ENCODE measurements at places on chromosomes 4 and X.

DNA sequence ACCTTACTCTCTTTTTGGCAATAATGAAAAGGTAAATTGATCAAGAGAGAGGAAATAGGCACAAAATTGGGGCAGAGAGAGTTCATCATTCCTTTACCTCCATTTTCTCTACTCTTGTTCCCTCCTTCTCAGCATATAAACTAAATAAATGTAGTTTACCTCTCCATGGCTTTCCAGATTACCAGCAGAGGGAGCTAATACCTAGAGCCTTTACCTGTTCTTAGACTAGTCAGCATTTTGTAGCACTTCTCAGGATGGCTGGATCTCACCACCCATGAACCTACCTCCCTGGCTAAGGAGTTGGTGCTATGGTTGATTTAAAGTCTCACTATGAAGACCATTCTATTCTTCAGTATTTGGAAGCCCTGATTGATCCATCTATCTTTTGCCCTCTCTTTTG, 15.7 kb downstream of the OFD1 start:
- no peak for DNase-seq

GRCh38 chrX:49878128-49878833, 1.0 kb upstream of the USP27X start:
- DNase-seq = peak; percentile 3

DNA sequence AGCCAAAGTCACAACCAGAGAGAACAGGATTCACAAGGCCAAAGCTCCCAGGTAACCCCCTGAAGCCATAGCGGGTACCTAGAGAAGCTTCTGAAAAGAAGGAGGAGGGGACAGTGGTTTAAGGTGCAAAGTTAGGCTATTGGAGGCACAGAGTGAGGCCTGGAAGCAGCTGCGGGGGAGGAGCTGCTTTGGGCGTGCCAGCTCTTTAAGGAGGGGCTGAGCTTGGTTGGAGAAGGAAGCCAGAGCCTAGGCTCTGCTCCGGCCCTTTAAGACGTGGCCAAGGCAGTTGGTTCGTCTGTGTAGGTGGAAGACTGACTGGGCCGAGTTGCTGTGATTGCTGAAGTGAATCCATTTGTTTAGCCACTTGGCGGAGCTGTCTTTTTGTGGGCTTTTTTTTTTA, 1.5 kb downstream of the KLF8 start:
- no peak for DNase-seq

GRCh38 chr4:77124576-77124975, 32.4 kb upstream of the CCNG2 start:
- no peak for DNase-seq

DNA sequence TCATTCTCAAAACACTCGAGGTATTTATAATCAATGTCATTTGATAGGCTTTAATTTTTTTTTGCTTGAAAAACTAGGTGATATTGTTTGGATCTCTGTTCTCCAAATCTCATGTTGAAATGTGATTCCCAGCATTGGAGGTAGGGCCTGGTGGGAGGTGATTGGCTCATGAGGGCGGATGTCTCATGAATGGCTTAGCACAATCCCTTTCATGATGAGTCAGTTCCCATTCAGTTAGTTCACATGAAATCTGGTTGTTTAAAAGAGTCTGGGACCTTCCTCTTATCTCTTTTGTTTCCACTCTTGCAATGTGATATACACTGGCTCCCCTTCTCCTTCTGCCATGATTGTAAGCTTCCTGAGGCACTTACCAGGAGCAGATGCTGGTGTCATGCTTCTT, 638.7 kb downstream of the DMD start:
- no peak for DNase-seq

DNA sequence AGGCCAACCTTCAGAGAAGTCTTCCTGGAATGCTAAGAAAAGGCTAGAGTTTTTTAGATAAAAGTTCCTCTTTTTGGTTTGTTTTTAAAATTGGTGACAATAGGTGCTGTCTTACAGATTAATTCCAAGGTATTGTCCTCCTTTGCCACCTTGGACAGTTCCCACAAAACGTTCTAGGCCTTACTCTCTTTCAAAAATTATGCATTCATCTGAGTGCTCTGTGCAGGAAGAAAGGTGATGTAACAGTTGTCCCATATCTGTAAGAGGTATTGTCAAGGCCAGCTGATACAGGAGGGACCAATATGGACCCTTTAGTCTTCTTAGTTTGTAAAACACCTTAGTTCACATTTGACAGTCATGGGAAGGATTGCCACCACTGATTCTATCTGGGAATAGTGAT, 15.9 kb upstream of the CXCL5 start:
- DNase-seq = no peak

DNA sequence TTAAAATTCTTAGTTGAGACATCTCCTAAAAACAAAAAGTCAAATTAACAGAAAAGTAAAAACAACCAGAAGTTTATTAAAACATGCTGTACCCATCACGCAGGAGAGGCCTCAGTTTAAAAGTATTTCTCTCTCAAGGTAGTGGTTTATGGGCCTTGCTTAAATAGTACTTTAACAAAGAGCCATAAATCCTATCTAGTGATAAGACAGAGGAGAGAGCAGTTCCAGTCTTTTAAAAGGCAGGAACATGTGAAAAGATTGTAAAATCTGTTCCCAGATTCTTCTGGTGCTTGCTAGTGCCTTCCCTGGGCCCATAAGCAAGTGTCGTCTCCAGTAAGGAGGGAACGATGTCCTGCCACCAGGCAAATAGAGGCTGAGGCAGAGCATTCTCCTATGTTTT, 476.3 kb upstream of the ADGRL3 start:
- no peak for DNase-seq

DNA sequence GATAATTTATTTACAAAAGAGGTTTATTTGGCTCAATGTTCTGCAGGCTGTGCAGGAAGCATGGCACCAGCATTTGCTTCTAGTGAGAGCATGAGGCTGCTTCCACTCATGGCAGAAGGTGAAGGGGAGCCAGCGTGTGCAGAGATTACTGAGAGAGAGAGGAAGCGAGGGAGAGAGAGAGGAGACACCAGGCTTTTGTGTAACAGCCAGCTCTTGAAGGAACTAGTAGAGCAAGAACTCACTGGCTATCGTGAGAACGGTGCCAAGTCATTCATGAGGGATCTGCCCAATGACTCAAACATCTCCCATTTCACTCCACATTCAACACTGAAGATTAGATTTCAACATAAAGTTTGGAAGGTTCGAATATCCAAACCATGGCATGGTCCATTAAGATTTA, 12.7 kb downstream of the GUCY1A1 start:
- no peak for DNase-seq

GRCh38 chr4:185221912-185222311, 12.5 kb downstream of the SNX25 start:
- DNase-seq = no peak

DNA sequence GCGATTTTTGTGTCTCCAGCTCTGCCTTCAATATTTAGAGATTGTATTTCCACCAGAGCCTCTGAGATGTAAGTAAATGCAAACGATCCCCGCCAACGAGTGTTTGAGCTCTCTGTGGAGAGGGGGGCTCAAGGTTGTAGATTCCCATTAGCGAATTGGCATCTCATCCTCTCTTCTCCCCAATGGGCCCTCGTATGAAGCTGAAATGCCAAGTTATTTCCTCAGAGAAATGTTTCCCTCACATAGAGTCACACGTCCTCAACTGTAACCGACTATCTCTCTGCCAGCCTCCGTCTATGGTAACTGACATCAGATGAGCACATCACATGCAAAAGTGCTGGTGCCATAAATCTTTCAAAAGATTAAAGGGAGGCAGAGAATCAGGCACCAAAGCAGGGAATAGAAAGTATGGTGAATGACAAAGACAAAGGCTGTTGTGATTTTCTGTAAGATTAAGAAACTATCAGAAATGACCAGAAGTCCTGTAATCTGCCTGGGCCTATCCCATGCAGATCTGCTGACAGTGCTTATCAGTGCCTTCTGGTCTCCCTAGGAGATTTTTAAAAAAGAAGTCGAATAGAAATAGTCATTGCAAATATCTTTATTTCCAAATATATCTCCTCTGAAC, 157.1 kb downstream of the PDGFRA start:
- no peak for DNase-seq

DNA sequence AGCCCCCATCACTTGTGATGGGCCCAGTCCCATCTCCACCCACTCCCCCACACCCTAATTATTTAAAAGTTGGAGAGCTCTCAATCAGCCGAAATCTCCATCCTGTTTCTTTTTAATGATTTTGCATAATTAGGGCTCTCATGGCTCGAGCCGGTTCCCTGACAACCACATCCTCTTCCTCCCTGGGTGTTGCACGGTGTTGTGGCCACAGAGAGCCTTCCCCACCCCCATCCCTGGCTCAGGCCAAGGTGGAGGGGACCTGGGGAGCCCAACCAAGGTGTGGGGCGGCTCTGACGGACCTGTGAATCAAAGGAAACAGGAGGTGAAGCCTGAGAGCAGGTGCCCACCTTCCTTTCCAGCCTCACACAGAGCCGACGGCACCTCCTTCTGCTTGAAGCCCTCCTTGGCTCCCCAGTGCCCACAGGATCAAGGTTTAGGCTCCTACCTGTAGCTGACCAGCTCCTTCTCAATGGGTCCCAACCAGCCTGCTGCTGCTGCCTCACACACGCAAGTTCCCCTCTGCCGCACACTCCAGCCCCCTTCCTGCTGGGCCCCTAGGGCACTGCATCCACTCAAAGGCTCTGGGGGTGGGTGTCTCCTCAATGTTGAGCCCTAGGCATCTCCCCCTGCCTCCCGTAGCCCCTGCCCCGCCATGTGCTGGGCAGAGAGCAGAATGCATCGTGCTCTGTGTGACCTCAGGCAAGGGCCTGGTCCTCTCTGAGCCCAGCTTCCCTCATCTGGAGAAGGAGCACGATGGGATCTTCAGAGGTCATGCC, 68.7 kb downstream of the WFS1 start:
- DNase-seq = no peak

DNA sequence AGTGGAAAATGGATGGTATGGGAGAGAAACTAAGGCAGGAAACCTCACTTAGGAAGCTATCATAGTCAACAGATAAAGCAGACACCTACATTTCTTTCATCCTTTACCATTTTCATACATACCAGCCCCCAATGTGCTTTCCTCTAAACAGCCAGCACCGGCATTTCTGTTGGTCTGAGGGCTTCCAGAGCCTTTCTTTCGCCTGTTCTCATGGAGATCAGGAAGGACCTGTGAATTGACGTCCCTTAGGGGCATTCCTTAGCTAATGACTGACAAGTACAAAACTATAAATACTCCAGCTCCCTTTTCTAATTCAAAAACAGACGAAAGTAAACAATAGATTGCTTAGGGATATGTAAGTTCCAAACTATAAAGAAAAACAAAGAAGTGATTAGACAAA, 215.5 kb upstream of the CNKSR2 start:
- DNase-seq = no peak

DNA sequence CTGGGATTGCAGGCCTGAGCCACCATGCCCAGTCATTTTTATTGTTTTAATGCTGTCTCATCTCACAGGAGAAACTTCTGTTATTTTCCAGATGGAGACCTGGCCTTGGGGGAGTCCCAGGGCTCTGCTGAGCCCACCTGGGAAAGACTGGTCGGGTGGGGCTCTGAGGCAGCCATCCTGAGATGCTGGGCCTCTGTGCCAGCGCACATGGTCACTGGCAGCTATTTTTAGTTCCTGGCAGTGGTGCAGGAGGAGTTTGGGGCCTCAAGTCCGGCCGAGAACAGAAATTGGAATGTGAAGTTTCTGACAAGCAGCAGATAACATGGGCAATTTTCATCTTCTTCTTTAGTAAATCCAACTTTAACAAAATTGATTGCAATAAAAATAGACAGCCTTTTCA, 44.5 kb downstream of the SORCS2 start:
- DNase-seq = no peak

GRCh38 chr4:8786166-8786565, 85.5 kb downstream of the HMX1 start:
- DNase-seq = no peak

- no peak for DNase-seq
Measured at GRCh38 chrX:456551-457291, 70.0 kb upstream of the PPP2R3B start.

DNA sequence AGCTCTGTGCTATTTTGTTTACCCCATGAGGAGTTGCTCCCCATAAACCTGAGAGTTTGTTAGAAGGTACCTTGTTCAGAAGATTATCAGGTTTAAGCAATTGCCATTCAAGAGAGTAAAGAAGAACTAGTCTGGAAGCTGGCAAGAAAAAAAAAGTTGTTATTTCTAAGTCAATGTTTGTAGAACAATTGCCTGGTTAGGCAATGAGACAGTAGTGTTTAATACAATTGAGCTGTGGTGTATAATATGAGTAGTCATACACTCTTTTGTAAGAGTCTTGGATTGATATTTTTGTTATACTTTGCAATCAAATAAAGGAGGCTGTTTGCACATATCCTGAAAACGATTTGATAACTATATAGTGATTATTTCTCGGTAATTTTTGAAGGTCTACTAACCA, 44.7 kb downstream of the GALNT7 start:
- no peak for DNase-seq

- DNase-seq = no peak
Measured at GRCh38 chrX:136735601-136736000, 45.1 kb downstream of the ARHGEF6 start.

DNA sequence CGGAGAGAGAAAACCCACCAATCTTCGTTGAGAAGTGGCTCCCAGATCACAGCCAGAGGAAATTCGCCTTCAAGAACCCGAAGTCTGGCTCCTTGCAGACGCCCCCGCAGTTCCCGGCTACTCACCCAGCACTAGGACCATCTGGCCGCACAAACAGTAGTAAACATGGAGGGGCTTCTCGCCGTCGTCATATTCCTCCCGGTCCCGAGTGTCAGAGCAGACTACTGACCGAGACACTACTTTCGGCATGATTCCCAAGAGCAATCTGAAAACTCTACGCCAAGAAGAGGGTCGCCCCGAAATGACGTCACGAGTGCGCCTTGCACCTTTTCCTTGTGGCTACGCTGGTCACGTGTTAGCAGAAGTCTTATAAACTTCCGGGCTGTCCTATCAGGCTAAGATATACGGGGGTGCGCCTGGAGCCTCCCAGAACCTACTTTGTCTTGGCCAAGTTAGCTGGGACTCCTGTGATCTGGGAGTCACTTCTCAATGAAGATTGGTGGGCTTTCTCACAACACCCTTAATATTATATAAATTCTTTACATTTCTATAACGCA, at the start of gene STEEP1:
Gene STEEP1 (minus strand): TSS at position 303 of the 557 bp plus-strand sequence. CDS start 54 bp downstream, at position 249.
- DNase-seq = peak; percentile 75

- no peak for DNase-seq
Measured at GRCh38 chr4:119752936-119753335, 124.3 kb upstream of the PDE5A start.

GRCh38 chr4:83328521-83329187, 6.0 kb downstream of the HPSE start:
- DNase-seq = no peak

- no peak for DNase-seq
Measured at GRCh38 chr4:83340692-83341343, 6.2 kb upstream of the HPSE start.
